ENCODE measurements at places on chromosomes 7 and 10.

DNA sequence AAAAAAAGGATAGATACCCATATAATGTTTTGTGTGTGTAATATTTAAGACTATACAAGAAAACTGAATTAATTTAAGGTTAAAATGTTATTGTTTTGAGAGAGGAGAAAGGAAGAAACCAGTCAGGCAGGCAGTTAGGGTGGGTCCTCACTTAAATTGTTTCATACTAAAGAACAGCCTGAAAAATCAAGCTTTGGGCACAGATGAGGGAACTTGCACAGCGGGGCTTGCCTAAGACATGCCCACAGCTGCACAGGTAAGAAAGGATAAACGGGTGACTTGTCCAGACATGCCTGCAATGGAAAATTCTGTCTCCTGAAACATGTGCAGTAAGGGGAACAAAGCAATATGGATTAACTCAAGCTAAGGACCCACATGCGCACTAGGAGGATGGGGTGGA, 158.4 kb downstream of the BBS9 start:
- DNase-seq, result no peak

DNA sequence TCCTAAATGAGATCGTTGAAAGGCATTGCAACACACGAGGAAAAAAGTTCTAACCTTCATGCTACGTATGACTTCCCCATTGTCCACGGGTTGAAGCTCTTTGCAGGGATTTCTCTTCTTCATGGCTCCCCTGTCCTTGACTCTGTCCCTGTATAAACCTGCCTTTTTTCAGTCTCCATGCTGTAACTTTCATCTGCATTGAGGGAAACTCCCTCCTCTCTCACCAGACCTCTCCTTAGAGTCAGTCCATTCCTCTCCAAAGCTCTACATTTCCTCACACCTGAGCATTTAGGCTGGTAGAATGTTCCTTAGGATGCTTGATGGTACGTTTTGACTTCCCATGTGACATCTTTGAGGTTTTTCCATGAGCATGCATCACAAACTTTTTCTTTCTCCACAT, 134.2 kb upstream of the FAM171A1 start:
- no peak for DNase-seq

GRCh38 chr7:138632826-138633602, 68.1 kb downstream of the SVOPL start:
- no peak for DNase-seq

- no peak for DNase-seq
Measured at GRCh38 chr10:81820418-81820817, 54.6 kb upstream of the NRG3 start.

DNA sequence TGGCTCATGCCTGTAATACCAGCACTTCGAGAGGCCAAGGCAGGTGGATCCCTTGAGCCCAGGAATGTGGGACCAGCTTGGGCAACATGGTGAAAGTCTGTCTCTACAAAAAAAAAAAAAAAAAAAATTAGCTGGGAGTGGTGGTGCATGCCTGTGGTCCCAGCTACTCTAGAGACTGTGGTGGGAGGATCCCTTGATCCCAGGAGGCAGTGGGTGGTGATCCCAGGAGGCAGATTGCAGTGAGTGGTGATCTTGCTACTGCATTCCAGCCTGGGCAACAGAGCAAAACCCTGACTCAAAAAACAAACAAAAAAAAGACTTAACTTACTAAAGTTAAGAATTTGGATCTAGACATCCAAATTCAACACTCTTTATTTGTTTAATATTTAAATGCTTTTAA, 10.2 kb upstream of the ADO start:
- no peak for DNase-seq

DNA sequence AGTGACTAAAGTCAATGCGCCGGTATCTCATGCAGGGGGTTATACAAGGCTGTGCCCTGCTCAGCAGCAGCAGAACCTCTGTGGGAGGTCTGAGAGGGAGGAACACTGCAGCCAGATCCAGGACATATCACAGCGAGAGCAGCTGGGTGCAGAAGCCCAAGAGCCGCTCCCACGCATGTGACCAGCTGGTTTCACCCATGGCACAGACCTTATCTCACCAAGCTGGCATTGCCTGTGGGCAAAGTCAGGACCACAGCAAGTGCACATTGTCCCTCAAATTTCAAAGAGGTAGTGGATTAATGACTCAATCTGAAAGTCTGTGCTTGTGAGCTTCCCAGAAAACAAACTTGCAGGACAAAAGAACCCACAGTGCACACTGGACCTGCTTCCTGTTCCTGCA, 31.6 kb upstream of the AKR1C1 start:
- no peak for DNase-seq

GRCh38 chr7:158926348-158926747, 70.0 kb downstream of the DYNC2I1 start:
- no peak for DNase-seq

DNA sequence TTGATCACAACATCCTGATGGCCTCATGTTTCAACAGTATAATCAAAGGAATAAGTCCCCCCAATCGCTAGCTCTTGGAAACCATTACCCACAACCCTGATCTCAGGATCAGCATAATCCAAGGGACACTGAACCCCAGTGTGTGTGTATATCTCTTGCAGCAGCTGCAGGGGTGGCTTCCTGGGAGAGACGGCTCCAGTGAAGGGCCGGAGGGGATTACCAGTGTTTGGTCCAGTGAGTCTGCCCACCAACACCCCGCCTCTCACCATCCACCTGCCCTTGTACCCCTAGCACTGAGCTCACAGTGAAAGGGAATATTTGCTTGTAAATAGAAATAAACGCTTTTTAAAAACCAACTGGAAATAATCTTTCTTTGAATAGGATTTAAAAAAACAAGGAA, 63.1 kb downstream of the FAM53B start:
- DNase-seq, result no peak

DNA sequence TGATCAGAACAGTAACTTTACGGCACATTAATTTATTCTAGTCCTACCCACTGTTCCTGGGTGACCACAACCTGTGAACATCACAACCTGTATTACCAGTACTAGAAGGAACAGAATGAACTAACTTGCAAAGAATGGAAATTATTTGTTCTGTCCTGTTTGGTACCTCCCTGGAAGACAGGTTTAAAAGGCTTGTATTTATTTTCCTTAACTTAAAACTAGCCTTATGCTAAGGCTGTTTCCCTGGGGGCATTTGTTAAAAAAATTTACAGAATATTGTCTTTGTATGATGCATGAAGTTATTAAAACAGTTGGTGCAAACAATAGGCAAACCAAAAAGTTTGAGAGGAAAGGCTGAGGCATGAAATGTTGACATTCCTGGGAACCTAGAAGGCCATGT, 132.7 kb downstream of the DNAJC1 start:
- DNase-seq, result no peak

DNA sequence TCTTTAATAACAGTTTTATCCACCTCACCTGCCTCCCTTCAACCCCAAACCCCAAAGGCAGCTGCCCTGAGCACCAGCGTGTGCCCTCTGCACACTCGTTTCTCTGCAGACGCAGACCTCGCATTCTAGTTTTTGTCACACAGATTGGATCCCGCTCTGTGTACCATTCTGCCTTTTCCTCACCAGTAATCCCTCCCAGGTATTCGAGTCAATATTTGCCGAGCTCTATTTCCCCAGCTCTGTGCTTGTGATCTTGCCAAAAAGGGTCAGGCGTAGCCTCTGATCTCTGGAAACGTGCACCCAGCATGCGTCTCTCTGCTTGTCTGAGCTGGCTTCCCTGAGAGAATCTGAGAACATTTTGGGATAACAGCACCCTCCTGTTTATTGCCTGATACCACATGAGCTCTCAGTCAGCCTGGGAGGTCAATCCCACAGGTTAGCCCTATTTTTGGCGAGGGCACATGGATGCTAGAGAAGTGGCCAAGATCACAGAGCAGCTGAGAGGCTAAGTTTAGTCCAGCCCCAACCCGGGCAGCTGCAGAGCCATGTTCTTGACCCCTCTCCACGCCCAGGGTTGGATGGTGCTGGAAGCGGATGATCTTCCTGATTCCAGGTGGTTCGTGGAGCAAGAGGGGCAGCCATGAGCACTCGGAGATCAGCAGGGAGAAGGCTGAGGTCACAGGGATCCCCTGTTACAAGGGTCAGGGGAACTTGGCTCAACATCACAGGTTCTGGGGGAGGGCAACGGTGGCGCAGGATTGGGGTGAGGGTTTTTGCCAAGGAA, 29.1 kb downstream of the FOXL3 start:
- no peak for DNase-seq

- DNase-seq, result no peak
Measured at GRCh38 chr10:104061196-104061595, 24.5 kb downstream of the COL17A1 start.

Data from NCI-H2029 treated with DMSO at 0.1 percent for 48 hours (cell line).